ENCODE measurements at places on chromosomes 6 and 20.

- no peak for DNase-seq
Measured at GRCh38 chr6:111487661-111488060, 4.6 kb upstream of the REV3L start.

DNA sequence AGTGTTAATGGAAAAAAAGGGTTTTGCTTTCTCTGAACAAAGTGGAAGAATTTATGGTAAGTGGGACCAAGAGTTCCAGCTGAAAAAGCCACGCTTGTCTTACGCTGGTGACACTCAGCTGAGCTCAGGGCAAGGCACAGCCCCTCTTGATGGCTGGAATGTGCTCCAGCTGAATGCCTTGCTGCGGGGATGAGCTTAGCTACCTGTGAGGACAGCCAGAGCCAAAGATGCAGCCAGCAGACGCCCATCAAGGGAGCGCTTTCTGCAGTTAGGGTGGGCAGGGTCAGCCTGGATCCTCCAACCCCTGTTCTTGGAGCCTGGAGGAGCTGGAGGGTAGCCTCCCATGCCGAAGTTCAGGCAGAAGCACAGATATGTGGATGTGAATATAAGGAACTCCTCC lies 191.4 kb downstream of the SCP2D1 start:
- no peak for DNase-seq

GRCh38 chr6:164753517-164753916 lies 555.9 kb downstream of the C6orf118 start:
- DNase-seq, result no peak

- peak; percentile 12 for DNase-seq
Measured at GRCh38 chr6:92196325-92196724, 1223.0 kb downstream of the EPHA7 start.

DNA sequence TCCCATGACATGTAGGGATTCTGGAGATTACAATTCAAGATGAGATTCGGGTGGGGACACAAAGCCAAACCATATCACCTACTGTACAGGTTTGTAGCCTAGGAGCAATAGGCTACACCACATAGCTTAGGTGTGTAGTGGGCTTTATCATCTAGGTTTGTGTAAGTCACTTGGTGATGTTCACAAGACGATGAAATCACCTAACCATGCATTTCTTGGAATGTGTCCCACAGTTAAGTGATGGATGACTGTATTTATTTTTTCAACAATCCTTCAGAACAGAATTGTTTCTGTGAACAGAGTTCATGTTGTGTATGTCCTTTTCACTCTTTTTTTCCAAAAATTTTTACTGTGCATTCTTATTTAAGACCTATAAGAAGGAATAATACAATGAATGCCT lies 76.1 kb downstream of the DTD1 start:
- no peak for DNase-seq

- DNase-seq, result peak; percentile 19
Measured at GRCh38 chr6:17469006-17469832, 75.8 kb downstream of the CAP2 start.

- DNase-seq, result no peak
Measured at GRCh38 chr20:40651151-40651550, 37.9 kb downstream of the MAFB start.

GRCh38 chr6:2848851-2849250 lies 7.2 kb upstream of the SERPINB1 start:
- DNase-seq, result peak; percentile 16

GRCh38 chr6:76418560-76419223 lies 346.2 kb upstream of the IMPG1 start:
- no peak for DNase-seq

DNA sequence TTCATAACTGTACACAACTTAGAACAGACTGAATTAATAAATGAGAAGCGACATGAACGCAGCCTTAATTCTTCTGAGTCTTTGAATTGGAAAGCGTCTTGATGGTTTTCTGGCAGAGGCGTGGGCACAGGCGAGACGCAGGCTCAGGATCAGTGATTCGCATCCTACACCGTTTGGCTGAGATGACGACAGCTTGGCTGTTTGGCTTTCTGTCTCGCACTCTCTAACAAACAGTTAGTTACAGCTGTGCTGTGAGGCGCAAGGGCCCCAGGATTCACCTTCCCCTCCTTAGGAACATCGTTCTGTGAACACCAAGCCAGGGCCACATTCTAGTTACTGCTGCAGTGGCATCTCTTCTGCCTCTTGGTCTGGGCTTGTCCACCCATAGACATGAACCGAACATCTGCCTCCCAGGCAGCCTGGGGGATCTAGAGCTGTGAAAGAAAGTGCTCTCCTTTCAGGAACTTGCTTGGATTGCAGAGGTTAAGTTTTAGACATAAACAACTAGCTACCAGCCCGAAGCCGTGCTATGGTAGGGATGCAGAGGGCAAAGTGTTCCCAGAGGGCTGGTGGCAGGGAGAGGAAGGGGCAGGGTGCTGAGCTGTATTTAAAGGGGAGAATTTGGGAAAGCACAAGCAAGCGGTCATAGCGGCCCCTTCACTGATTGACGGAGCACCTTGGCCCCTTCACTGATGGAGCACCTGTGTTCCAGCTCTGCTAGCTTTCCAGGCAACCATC lies 49.6 kb downstream of the TCP11 start:
- DNase-seq, result no peak

- DNase-seq, result peak; percentile 91
Measured at GRCh38 chr6:42453654-42454427, 2.1 kb upstream of the TRERF1 start.

GRCh38 chr20:11676630-11677287 lies 240.9 kb upstream of the BTBD3 start:
- DNase-seq, result peak; percentile 77

- DNase-seq, result no peak
Measured at GRCh38 chr20:61723529-61724257, 342.0 kb downstream of the TAF4 start.

- DNase-seq, result no peak
Measured at GRCh38 chr6:125950293-125950692, 6.3 kb upstream of the HINT3 start.

GRCh38 chr6:75450903-75451302 lies 42.7 kb downstream of the FILIP1 start:
- DNase-seq, result no peak

- DNase-seq, result no peak
Measured at GRCh38 chr6:156767603-156768467, 9.3 kb upstream of the ARID1B start.

- no peak for DNase-seq
Measured at GRCh38 chr20:58670102-58670501, 19.0 kb downstream of the STX16 start.

- DNase-seq, result no peak
Measured at GRCh38 chr20:7378864-7379605, 561.2 kb downstream of the HAO1 start.

- no peak for DNase-seq
Measured at GRCh38 chr6:139519571-139520031, 145.2 kb upstream of the CITED2 start.
